ENCODE measurements at places on chromosomes 1 and 21.

DNA sequence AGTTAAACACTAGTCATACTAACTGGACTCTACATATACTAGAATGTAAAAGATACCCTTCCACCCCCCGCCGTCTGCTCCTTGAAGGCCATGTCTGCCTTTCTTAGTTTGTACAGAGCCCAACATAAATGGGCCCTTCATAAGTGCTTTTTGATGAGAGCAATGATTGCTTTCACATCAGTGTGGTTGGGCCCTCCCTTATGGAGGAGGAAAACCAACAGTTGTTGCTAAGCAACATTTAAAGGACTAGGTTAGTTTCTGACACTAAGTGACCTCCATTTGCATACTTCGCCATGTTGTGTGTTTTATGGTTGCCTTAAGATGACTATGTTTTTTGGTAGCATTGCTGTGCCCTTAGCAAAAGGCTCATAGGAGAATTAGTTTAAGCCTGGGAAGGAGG lies 182.0 kb upstream of the SGIP1 start:
- DNase-seq: no peak

- DNase-seq: peak; percentile 43
These were observed 243.0 kb downstream of the SLC45A1 start for GRCh38 chr1:8560611-8561544.

GRCh38 chr1:225259542-225259941 lies 168.3 kb downstream of the LBR start:
- DNase-seq: no peak

GRCh38 chr1:32286763-32287162 lies 5.1 kb upstream of the HDAC1 start:
- DNase-seq: no peak

GRCh38 chr1:208420696-208421095 lies 176.5 kb upstream of the PLXNA2 start:
- DNase-seq: no peak

- DNase-seq: no peak
These were observed 79.7 kb upstream of the MAP10 start for GRCh38 chr1:232725305-232726047.

DNA sequence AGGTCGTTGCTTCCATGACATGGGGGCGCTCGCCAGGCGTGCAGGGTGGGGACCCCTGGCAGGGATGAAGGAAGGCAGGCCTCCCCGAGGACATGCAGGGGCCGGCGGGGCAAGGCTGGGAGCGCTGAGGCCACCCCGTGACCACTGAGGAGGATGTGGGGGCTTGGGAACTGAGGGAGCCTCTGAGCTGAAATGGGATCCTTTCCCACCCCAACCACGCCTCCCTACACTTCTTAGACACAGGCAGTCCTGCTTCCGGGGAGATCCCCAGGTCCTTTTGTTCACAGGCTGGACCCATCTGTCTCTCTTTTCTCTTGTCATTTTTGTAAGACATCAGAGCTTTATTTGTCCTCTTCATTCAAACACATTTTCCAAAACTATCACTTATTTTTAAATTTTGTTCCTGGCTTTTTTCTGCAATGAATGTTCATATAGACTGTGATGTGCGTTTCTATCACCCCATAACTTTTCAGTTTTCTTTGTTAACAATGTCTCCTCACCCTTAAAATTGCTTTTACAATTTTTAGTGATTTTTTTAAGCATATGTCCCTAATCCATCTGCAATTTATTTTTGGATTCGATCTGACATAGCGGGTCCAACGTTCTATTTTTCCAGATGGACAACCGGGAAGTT lies 156.7 kb upstream of the BACE2 start:
- no peak for DNase-seq

GRCh38 chr1:183841950-183842794 lies 37.3 kb downstream of the RGL1 start:
- DNase-seq: no peak

GRCh38 chr1:190456129-190456528 lies 21.5 kb downstream of the BRINP3 start:
- no peak for DNase-seq

GRCh38 chr1:54297596-54298283 lies 97.8 kb downstream of the MRPL37 start:
- DNase-seq: no peak

- DNase-seq: peak; percentile 46
These were observed 204.1 kb downstream of the COL24A1 start for GRCh38 chr1:85952460-85952859.
